ENCODE measurements at places on chromosomes 3 and 15.

DNA sequence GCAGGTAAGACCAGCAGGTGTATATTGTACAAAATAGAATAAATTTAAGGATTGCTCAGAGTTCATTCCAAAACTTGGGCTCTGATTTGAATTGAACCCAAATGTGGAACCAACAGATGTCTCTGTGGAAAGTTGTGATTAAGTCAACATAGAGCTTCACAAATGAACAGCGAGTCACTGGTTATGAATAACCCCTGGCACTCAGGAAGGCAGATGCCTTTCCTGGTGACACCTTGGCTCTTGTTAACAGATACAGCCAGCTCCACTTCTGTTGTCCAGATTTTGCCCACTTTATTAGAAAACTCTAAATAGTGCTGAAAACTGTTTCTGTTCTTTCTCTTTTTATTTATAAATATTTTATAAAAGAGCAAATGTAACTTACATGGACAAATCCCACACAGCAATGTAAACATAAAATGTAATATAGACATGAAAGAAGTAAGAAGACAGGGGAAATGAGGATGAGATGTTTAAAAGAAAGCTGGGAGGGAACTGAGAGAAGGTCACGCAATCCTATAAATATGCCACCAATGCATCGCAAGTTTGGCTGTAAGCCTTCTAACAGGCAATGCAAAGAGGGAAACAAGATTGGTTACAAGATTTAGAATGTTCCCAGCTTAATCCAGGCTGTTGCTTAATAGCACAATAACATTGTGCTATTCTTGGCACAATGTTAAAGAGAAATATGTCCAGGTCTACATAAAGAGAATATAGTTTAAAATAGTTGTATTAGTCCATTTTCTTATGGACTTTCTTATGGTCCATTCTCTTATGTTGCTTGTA lies 495.5 kb downstream of the TAFA4 start:
- no peak for DNase-seq

DNA sequence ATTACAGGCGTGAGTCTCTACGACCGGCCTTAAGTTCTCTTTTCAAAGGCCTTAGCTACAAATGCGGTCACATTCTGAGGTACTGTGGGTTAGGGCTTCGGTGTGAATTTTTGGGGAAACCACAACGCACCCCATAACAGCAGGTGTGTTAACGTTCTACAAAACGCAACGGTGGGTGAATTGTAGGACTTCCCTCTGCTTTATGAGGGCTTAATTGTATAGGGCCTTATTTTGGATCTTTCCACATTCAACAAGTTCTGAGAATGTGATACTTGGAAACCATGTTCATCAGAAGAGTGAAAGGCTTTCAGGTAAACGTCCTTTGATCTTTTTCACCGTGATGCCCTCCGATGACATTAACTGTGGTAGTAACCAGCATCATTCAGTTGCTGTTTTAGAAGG lies 998.6 kb upstream of the CFAP20DC start:
- DNase-seq, result no peak

GRCh38 chr15:41919201-41919820 lies 25.5 kb upstream of the SPTBN5 start:
- DNase-seq, result no peak

DNA sequence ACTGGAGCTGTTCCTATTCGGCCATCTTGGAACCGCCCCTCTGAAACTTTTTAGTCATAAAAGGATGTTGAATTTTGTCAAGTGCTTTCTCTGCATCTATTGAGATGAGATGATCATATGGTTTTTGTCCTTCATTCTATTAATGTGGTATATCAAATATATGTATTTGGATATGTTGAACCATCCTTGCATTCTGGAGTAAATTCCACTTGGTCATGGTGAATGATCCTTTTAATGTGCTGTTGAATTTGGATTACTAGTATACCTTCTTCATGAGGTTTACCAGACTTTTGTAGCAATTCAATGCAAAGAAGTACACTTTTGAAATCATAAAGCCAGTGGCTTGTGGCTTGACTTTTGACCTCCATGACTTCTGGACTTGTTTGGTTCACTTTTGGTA lies 33.4 kb upstream of the XRN1 start:
- no peak for DNase-seq

DNA sequence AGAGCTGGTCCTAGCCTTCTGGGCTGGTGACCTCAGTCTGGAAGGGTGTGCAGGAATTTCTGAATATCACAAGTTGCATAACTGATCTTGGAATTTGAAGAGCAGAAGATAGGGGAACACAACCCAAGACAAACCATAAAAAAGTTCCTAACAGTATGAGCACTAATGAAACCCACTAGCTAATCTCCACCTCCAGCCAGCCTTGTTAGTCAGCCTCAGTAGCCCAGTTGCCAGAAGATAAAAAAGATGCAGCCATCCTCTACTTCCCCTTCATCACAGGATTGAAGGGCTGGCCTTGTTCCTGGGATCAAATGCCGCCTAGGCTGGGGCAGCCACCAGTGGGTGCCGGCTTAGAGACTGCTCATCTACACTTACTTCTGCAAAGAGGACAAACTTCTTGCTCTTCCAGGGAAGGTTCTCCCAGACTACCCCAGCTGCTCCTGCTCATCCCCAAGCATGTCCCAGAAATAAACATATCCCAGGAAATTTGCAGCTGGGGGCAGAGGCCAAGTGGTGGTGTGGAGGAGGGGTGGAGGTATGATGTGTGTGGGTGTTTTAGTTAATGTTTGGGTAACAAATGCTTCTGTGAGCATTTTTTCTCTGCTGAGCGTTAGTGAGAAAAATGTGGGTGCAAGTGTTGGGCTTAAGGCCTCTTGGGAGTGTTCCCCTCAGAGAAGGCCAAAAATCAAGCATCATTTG lies 9.2 kb upstream of the ITGA11 start:
- no peak for DNase-seq

- no peak for DNase-seq
These were observed 151.4 kb downstream of the NFKBIZ start for GRCh38 chr3:102000620-102001209.

DNA sequence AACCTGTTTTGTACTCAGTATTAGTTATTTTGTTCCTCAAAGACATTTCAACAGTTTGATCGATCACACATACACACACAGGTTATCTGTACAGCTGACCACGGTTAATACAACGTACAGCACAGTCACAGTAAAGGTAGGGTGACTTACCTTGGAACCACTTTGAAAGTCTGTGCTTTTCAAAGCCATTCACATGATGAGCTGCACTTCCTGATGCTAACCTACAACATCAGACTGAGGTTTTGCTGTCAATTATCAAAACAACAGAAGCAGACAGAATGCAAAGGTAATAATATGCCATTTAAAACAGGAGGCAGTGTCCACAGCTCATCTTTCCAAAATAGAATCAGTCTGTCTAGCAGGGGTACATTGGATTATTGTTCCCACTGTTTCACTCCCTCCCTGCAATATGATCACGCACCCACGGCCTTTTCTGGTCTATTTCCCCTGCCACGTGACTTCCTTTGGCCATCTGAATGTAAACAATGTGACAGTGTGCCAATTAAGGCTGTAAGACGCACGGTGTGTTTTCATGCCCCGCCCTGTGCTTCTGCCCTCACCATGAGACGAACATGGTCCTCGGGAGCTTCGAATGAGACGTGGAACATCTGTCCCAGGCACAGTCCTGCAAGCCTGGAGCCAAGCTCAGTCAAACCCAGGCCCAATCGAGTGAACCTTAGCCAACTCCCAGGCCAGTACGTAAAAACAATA lies 102.4 kb downstream of the FMN1 start:
- no peak for DNase-seq

Measured in NCI-H1930 (cell line).